Common myeloid progenitor, CD34-positive (primary cell): ENCODE measurements at places on chromosomes 2 and 18.

GRCh38 chr2:62736899-62737559, 31.5 kb downstream of the EHBP1 start:
- DNase-seq, result no peak

DNA sequence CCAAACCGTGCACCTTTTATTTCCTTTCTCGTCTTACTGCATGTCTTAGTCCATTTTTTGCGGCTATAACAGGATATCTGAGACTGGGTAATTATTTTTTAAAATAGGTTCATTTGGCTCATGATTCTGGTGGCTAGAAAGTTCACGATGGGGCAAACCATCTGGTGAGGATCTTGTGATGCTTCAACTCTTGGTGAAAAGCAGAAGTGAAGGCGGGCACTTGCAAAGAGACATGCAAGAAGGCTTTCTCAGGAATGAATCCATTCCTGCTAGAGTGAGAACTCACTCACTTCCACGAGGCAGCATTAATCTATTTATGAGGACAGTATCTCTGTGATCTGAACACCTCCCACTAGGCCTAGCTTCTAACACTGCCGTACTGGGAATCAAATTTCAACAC, 327.1 kb upstream of the RBMS1 start:
- DNase-seq, result no peak

- no peak for DNase-seq
Measured at GRCh38 chr2:102122115-102122514, 20.4 kb upstream of the IL1R1 start.

DNA sequence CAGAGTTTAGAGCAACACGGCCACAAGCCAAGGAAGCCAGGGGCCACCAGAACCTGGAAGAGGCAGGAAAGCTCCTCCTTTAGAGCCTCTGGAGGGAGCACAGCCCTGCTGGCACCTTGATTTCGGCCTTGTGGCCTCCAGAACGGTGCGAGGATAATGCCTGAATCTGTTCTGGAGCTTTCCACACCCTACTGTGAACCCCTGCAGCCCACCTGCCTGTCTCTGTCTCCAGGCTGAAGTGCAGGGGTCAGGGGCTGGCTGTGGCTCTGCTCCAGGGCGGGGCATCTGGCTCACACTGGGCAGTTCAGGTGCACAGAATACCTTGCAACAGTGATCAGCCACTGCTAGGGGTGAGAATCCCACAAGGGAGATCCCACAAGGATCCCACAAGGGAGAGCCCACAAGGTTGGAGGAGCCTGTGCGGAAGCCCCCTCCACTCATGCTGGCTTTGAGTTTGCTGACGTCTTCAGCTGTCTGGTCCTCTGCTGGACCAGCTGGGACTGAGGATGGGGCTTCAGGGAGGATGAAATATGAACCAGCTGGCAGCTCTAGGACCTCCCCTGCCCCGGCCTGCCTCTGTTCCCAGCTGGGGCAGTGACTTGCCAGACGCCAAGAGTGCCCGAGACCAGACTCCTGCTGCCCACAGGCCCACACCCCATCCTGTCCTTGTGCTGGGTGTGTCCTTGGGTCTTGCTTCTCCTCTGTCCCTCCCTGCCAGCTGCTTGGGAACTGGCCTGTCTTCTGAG, 56.4 kb upstream of the OTOS start:
- no peak for DNase-seq

DNA sequence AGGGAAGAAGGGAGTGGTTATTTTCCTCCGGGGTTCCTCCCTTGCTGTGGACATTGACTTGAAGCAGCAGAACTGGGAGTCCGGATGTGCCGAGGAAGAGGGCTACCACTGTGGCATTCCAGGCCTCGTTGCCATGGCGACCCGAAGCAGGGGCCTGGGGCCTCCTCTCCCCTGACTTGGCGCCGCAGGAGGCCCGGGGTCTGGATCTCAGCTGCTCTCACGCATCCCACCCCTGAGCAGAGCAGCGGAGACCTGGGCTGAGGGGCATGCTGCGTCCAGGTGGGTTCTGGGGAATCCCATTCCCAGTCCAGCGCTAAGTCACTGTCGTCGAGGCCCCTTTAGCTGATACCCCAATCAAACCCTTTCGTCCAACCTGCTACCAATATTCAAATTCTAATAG, 100.2 kb downstream of the BCL11A start:
- DNase-seq, result no peak

- DNase-seq, result no peak
Measured at GRCh38 chr2:170723446-170723958, 8.4 kb downstream of the SP5 start.

- no peak for DNase-seq
Measured at GRCh38 chr2:74646834-74647482, 1.2 kb downstream of the M1AP start.

- no peak for DNase-seq
Measured at GRCh38 chr18:59549503-59550173, 147.6 kb downstream of the CCBE1 start.

DNA sequence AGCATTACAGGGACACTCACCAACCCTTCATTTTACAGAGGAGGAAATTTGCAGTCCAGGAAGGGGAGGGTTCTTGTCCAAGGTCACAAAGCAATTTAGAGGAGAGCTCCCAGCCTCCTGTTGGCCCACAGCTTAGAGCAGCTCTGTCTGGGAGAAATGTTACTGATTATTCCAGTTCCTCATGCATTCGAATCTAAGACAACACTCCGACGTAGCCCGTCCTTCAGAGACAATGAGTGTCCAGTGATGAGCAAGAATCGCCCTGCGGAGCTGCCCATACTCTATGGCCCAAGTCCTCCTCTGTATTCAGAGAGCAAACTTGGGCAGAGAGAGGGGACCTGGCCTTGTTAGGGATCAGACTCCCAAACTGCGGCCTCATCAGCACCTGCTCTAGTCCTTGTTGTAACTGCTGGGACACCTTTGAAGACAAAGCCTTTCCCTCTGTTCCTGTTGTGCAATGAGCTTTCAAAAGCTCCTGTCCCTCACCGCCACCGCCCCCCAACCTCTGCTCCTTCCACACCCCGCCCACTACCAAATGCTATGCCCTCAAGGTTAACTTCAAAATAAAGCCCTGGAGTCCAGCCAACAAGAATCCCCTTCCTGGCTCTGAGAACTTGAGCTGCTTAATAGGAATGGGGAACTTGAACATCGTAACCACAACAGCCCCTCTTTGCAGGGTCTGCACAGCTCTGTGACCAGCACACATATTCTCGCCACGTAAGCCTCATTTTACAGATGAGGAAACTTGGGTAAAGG, 234.8 kb upstream of the SMAD2 start:
- peak; percentile 30 for DNase-seq

GRCh38 chr2:66439812-66440542, 5.1 kb downstream of the MEIS1 start:
- no peak for DNase-seq

DNA sequence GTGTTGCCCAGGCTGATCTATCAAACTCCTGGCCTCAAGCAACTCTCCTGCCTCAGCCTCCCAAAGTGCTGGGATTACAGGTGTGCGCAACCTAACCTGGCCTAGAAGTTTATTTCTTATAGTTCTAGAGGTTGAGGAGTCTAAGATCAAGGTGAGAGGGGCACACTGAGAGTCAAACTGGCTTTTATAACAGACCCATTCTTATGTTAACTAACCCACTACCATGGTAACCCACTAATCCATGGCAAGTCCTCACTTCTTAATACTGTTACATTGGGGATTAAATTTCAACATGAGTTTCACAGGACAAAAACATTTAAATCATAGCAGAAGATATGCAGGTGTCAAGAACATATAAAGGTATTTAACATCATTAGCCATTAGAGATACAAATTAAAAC, 50.6 kb downstream of the MDH1 start:
- DNase-seq, result no peak

GRCh38 chr2:8543060-8543382, 138.8 kb upstream of the ID2 start:
- no peak for DNase-seq

DNA sequence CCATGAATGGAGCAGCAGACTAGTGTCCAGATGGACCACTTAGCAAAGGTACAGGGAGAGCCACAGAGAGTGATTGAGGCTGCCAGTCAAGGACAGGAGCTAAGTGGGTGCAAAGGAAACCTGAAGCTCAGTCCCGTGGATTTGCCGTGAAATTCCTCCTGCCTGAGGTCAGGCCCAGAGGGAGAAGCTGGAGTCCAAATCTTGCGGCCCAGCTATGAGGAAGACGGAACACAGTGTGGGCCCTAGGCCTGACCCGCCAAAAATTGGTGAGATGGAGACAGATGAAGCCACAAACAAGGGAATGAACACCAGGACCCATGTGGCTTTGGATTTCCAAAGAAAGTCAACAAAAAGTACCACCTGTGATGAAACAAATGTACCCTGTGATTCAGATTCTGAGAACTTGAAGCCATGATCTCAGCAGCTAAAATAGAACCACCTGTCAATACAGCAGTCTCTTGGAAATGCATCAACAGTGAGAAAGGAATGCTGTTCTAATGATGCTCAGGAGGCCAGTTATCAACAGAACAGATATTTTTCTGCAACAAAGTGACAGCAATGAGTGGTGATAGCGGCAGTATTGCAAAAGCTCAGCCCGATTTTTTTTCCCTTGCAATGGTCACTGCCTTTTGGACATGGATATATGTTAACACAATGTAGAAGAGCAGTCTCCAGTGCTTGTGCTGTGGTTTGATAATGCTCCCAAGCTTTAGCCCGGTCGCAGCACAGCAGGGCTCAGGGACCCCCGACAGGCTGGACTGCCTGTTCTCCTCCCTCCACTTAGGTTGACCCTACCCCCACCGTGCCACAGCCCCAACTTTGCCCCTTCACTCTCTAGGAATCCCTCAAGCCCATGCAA, 10.7 kb downstream of the COL6A3 start:
- DNase-seq, result no peak

- DNase-seq, result no peak
Measured at GRCh38 chr2:96690306-96691021, 47.9 kb downstream of the FER1L5 start.

GRCh38 chr2:137689549-137689948, 274.7 kb upstream of the HNMT start:
- no peak for DNase-seq

DNA sequence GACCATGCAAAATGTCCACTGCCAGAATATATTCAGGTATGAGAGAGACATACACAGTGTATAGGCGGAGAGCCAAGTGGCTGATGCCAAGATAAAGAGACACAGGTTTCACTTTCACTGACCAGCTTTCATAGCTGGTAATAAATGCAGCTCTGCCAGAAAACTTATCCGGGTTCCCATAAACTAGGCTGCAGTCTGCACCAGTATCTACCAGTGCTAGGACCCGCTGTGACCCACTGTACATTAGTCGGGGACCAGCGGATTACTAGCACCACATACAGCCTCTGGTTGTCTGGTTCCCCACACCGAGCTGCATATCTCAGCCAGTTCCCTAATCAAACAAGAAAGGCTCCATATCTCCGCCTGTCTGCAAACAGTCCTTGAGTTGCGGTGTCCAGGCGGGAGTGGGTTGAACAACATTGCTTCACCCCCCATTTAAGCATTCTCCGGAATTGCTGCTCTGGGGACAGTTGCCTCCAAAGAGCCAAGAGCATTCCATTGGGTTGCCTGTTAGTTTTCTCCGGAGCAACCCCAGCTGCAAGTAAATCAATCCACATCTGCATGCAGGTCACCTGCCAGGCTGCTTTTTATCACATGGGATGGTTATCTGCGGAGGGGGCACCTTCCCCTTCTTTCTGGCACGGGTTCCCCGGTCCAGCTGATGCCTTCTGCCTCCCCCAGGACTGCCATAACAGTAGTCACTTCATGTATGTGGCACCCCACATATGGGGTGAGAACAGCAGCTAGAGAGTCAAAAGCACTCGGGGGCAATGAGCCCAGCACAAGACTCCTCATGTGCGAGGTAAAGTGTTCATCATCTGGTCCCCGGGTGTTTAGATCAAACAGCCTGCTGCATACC, 18.0 kb upstream of the KLHL23 start:
- peak; percentile 44 for DNase-seq

DNA sequence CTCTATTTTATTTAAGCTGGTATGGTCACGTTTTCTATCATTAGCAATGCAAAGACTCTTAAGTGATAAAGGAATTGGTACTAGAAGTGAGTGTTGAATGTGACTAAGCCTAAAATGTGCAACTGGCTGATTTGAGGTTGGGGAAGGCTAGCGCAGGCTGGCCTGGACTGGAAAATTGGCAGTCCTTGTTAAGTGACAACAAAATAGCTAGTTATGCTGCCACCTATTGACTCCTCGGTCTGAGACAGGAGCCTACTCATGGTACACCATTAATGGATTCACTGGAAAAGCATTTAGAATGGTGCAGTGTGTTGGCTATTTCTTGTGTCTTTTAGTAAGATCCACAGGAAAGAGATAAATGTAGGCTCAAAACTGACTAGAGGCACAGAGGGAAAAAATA, 5.7 kb upstream of the WIPF1 start:
- DNase-seq, result peak; percentile 88

DNA sequence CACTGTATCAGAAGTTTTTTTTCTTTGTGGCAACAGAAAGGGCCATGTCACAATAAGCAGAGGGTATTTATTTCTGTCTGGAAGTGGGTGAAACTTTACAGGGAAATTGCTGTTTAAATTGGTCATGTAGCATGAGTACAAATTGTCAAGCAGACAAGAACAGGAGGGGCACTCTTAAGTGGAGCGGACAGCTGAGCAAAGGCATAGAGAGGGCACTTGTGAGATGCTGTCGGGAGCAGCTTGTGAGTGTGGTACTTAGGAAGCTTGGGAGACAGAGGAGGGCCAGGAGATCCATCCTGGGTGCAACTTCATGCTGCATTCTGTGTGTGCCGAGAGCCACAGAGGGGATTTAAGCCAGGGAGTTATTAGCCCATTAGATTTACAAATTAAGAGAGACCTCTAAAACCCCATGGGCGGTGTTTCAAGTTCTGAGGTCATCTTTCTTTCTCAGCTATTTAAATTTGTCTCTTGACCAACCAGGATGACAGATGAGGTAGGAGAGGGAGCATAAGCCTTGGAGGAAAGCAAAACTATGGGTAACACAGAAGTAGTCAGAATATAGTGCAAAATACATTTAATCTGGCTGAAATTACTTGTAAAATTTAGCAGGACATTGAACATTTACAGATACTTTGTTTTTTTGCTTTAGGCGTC, 30.4 kb downstream of the INPP4A start:
- DNase-seq, result no peak

DNA sequence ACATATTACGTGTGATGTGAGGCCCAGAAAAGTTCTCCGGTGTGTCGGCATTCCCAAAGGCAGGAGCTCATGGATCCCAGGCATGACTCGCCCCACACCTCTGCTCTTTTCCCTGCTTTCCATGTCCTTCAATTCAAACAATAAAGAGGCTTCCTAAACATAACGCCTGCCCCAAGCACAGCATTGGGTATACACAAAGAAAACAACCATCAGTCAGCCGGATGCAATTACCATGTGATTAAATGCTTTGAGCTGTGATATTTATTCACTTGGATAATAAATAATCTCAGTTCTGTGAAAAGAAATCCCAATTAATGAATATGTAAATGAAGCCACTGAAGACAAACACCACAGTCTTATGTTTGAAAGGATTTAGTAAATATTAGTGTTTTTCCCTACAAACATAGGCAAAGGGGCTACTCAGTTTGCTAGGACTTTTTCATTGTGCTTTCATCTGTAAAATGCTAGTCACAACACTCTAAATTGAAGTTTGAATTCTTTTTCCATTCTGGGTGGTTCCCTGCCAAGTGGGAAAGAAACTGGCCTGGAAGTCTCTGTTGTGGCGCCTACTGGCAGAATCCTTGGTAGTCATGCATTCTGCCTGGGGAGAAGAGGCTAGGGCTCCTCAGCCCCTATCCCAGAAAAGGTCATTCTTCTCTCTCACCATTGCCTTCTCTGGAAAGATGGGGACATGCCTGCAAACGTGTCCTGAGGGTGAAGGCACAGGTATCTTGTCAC, 144.7 kb downstream of the COL6A3 start:
- no peak for DNase-seq
